H7 (cell line): ENCODE measurements at places on chromosomes 12 and 14.

DNA sequence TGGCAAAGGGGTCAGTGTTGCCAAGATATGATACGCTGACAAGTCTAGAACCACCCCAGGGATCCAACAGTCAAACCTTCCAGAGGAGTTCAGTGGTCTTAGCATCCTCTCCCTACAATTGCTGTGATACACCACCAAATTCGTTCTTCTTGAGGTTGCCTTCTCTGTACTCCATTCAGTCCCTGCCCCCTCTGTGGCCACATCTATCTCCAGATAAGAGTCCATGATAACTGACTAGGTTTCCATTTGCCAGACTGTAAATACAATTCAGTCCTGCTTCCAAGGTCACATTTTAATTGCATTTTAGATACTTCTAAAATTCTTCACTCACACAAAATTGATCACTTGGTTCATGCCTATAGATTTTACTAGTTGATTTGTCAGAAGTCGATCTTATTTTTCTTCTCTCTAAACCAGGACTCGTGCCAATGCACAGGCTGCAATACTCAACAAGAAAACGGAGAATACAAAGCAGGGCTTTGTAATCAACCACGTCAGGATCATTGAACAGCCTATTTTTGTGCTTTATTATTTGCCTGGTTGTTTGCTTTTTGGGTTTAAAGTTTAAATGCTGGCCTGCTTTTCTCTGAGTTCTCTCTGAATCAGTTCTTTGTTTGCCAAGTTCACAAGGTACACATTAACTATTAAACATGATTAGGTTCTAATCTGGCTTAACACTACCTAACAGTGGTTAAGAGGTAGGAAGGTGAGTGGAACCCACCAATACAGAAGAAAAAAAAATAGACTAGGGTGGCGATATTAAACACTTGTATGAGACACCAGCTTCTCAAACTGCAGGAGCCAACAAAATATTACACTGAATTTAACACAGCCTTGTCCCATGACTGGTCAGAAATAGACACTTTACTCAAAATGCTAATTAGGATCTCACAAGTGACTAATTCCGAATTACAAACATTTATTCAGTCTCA, 5.3 kb upstream of the TSPAN8 start:
- no peak for DNase-seq

GRCh38 chr12:112025808-112026375, 12.7 kb downstream of the ERP29 start:
- no peak for DNase-seq

GRCh38 chr14:20197459-20197858, 6.8 kb downstream of the OR11G2 start:
- DNase-seq, result no peak

DNA sequence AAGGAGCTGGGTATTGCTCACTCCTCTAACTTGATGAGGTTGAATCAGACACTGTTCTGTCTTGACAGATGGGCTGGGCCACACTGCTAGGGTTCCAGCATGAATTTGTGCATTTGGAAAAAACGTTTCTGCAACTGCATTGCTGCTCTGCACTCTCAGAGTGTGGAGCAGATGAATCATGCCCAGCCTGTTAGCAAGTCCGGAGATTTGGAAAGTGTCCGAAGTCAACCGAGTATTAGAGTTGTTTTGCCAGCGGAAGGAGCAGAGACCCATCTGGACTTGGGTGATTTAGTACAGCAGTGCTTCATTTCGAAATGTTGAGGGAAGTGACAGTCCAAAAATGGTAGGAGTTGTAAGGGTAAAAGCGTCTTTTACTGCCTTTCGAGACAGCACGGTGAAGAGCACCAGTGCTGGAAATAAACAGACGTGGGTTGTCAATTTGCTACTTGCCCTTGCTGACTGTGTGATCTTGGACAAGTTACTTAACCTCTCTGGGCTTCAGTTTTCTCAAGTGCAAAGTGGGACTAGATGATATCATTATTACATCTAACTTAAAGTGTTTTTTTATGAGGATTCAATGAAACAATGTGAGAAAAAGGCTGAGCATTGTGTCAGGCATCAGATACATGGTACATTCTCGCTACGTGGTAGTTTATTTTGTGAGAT, 139.5 kb downstream of the CHST11 start:
- DNase-seq, result no peak

GRCh38 chr12:93536111-93536765, 36.2 kb upstream of the SOCS2 start:
- DNase-seq, result no peak

DNA sequence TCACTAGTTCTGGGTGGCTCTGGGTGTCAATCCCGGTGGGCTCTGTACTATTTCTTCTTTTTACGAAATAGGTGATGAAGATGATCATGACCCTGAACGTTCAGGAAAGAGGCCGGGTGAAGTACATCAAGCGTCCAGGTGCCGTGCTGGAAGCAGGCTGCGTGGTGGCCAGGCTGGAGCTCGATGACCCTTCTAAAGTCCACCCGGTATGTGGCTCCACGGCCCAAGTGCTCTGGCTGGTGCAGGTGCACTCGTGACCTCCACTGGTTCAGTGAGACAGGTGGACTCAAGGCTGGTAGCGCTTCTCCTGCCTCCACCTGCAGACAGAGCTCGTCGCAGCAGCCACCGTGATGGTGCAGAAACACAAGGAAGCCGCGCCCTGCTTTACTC, 85.1 kb downstream of the ACACB start:
- DNase-seq, result no peak

DNA sequence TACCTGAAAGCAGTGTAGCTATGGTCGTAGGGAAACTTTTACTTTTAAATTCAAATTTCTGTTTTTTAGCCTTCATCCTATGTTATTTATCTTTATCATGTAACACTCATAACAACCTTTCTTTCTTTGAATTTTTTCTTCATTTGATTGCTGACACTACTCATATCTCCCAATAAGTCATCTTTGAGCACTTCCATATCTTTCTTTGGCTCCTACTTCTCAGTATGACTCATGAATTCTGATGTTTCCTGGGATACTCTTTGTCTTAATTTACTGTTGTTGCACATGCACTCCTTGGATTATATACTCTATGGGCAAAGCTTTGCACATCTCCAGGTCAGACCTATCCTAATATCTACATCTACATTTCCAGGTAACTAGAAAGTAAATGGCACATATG, 18.1 kb upstream of the IAPP start:
- DNase-seq, result no peak

DNA sequence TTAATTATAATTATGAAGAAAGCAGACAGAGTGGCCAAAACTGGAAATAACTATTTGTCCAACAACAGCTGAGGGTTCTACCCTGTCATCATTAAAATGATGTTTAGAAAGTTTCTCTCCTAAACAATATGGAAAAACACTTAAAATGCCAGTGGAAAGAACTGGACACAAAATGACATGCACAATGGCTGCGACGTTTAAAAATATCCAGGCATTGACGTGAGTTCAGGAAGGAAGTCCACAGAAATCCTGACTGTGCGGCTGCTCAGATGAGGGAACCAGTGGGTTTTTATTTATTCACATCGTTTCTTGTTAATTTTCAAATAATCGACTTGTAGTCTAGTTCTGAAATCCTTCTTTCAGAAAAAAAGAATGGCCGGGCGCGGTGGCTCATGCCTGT, 58.3 kb downstream of the CCNK start:
- no peak for DNase-seq

GRCh38 chr12:51973560-51973959, 22.1 kb downstream of the ACVR1B start:
- no peak for DNase-seq

- DNase-seq, result no peak
Measured at GRCh38 chr14:69237142-69237541, 22.8 kb upstream of the GALNT16 start.

GRCh38 chr12:16220120-16220519, 57.4 kb downstream of the SLC15A5 start:
- DNase-seq, result no peak

DNA sequence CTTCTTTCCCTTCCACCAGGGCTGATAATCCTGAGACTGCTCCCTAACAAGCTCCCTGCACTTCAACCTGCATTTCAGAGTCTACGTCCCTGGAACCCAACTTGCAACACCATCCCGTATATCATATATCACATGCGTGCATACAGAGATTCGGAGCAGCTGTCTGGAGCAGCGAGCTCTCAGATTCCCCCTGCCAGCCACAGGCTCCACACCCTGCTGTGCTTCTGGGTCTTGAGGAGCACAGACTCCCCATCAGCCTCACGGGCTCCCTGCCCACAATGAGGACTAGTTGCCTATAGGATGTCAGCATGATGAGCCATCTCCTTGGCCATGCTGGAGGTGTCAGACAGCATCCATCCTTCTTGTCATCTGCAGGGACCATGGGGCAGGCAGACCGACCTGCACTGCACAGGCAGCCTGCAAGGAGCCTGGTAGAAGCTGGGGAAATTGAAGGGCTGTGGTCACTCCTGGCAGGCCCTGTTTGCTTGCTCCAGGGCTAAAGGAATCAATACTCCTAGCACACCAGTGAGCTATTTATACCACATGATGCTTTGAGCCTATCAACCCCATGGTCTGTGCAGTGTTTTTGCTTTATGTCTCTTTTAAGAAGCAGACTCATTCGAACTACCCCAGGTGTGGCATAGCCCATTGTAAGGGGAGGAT, 19.6 kb upstream of the HDAC7 start:
- no peak for DNase-seq

DNA sequence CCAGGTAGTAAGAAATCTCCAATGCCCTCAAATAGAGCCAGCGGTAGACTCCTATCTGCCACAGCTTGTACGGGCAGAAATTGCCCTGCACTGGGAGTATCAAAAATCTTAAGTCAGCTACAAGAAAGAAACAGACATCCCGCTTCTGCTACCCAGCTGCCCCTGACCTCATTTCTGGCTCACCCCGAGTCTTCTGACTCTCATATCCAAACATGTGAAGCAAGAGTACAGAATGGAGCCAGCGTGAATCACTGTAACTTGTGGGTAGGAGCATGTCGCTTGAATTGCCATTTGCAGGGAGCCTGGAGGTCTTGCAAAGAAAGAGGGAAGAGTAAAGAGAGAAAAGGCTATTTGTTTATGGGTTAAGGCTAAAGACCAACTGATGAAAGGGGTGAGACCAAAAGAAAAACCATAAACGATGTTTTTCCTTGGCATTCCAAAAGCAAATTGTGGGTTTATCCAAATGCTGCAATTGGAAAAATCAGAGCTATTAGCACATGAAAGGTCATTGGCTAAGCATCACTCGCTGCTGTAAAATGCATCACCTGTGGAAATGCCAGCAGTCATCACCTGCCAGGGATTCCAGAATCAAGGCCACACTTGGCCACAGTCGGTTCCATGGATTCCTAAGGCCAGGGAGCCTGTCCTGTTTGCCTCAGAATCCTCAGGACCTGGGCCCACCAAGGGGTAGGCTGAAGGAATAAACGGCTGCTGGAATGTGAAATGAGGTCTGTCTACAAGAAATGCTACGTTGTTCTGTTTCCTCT, 86.6 kb downstream of the FOXN3 start:
- no peak for DNase-seq

DNA sequence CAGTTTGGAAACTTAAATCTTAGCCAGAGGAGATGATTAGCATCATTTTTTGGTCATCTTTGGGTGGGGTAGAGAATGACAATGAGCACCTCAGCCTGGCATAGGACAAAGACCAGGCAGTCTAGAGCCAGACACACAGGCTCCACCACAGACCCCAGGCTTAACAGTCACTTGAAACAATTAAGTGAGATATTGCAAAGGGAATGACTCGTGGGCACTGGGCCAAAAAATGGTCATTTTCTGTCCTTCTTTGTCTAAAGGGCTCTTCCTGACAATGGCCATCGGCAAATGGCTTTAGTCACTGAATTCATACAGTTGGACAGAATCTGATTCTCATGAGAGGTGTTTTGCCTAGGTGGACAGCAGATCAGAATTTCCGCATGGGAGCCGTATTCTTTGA, 78.0 kb upstream of the DICER1 start:
- no peak for DNase-seq

DNA sequence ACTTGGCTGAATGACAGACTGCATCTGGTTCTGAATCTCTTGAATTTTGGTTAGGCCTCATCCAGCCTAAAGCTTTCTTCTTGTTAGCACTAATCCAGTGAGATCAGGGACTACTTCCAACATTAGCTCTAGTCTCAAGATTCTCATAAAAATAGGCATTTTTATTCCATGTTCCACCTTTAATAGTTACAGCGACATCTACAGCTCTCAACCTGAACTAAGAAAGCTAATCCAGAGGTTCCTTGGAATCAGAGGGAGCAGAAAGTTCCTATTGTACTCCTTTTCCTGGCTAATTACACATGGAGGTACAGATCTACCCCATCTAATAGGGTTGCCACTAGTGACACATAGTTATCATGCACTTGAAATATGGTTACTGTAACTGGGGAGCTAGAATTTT, 391.9 kb downstream of the RMST start:
- no peak for DNase-seq

DNA sequence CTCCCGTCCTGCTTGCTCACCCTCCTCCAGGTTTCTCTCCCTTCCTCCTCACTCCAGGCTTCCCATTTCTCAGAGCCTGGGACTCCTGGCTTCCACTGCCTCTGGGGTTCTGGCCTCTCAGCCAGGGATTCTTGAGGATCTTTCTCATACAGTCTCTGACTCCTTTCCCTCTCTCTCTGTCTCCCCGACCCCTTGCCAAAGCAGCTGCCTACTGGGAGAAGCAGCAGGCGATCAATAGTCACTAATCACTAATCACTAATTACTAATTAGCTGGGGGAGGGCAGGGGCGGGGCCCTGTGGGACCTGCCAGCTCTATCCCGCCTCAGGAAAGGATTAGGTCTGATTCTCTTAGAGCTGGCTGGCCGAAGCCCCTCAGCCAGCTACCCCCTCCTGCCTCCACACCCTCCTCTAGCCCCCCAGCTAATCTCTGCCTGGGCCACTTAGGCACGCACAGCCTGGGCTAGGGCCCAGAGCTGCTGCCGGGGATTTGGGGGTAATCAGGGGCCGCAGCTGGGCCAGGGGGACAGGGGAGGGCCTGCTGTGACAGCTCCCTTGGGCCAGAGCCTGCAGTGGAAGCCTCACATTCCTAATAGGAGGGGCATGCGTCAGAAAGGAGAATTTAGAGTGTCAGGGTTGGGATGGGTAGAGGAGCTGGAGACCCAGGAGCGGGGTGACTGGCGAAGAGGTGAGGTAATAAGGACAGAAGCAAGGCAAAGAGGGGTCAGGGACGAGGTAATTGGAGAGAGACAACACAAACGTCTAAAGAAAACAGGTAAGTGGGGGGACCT, 2.8 kb downstream of the NXPH4 start:
- no peak for DNase-seq

- DNase-seq, result peak; percentile 77
Measured at GRCh38 chr12:123043536-123044001, 63.1 kb downstream of the ARL6IP4 start.

- DNase-seq, result peak; percentile 86
Measured at GRCh38 chr12:62632411-62632918, 165.8 kb downstream of the MON2 start.

GRCh38 chr12:132453361-132454192, 36.4 kb upstream of the FBRSL1 start:
- peak; percentile 75 for DNase-seq

DNA sequence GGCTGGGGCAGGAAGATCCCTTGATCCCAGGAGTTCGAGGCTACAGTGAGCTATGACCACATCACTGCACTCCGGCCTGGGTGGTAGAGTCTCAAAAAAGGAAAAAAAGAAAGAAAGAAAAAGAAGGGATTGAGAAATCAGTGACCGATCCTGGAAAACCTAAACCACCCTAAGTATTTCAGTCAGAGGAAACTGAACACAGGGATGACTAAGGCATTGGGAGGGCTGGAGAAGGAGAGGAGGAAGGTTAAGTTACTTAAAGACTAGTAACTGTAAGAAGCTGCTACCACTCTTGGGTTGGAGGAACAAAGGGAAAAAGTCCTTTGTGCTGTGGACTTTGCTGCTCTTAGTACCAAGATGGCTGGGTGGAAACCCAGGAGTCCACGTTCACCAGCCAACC, 10.6 kb downstream of the HHIPL1 start:
- no peak for DNase-seq
